MCF 10A (cell line): ENCODE measurements at places on chromosomes 12 and 14.
A peak's percentile ranks its signal among the peaks of the same experiment; 100 is the strongest.

- DNase-seq = no peak
Observed at GRCh38 chr14:103872481-103873113, 25.2 kb upstream of the PPP1R13B start.

DNA sequence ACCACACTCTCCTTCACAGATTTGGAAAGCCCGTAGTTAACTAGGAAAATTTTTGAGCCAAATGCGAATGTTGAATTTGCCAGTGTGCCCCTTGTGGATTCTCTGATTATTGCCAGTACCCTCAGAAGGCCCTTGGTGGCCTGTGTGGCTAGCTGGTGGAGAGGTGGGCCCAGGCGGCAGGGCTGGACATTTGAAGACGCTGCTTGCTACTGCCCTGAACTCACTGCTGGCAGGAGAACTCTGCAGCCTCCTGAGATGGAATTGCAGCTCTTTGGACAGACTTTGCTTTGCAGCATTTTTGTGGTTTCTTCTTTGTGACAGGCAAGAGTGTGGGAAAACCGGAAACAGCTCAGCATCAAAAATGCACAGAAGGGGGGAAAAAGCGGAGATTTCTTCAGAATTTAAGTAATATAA lies 97.6 kb downstream of the TGFB3 start:
- DNase-seq = peak; percentile 66

GRCh38 chr12:4014858-4015224 lies 141.6 kb upstream of the PARP11 start:
- DNase-seq = no peak

GRCh38 chr12:53225635-53226424 lies 6.2 kb downstream of the RARG start:
- DNase-seq = peak; percentile 27

DNA sequence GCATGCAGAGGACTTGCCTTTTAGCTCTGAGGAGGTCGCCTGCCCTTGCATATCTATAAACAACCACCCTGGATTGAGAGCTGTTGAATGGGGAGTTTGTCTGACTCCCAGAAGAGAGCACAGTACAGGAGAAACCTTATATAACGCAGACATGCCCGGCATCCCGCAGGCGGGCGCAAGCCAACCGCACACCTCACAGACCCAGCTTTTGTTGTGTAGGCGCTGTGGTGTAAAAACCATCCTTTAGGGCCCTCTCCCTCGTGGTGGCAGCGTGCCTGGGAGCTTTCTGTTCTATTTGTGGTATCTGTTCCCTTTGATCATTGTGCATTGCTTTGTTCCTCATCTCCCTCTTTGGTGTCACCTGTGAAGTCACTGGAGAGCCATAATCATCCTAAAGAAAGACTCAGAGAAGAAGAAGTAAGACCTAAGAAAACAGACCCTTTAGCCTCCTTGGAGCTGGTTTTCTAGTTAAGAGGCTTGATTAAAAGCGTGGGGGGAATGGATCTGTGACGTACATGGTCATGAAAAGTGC lies 77.7 kb downstream of the ETV6 start:
- DNase-seq = no peak

DNA sequence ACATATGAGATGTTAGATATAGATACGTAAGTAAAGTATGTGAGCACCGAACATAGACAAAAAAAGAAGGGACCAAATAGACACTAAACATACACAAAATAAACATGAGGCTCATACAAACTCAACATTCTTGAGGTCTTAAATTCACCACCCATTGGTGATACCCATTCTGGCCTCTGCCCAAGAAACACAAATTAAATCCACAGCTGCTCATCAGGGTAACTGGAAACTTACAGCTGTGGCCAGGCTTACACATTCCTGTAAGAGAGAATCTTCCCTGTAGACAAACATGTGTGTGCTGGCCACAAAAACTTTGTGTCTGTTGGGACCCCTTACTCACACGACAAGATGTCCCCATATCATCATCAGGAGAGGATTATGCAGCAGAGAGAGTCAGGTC lies 22.4 kb downstream of the MAGOHB start:
- no peak for DNase-seq

DNA sequence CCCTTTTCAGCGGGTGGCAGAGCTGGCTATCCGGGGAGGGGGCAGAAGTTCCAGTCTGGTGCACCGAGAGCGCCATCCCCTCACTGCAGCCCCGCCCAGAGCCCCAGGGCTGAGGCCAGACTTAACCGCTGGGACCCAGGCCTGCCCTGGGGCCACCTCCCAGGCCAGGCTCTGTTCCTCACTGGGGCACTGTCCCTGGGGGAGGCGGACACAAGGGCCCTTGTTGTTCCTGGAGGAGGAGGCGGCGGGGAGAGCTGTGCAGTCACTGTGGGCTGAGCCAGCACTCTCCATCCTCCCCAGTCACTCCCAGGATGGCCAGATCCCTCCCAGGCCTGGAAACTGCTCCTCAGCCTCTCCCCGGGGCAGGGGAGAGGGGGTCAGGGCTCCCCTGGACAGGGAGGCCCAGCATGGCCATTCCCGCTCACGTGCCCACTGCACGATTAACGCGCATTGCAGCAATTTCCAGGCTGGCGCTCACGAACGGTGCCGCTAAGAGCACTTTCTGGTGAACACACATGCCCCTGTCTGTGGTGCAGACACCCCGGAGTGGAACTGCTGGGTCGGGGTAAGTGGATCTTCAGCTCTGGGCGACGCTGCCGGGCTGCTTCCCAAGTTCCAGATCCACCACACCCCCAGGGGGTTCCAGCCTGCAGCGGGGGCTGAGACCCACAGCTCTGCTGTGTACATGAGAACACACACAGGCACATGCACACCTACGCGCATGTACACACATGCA lies 89.8 kb upstream of the SFSWAP start:
- no peak for DNase-seq

GRCh38 chr12:76186131-76186906 lies 101.8 kb upstream of the NAP1L1 start:
- no peak for DNase-seq

DNA sequence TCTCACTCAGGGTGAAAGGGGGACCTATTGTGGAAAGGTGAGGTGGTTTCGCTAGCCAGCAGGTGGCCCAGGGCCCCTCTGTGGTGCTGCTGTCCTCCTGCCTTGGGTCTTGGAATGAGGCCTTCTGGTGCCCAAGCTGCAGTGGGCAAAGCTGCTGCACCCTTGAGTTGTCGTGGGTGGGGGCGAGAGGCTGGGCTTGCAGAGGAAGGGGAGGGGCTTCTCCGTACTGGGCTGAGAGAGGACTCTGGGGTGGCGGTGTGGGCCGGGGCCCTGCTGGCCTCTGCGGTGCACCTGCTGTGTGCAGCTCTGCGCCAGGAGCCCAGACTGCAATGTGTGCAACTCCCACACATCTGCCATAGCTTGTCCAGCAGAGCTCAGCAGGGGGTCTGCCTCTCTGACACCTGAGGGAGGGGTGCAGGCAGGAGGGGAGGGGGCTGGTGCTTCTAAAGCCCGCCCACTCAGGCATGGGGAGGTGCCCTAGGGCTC lies 145.8 kb downstream of the KIF26A start:
- no peak for DNase-seq

DNA sequence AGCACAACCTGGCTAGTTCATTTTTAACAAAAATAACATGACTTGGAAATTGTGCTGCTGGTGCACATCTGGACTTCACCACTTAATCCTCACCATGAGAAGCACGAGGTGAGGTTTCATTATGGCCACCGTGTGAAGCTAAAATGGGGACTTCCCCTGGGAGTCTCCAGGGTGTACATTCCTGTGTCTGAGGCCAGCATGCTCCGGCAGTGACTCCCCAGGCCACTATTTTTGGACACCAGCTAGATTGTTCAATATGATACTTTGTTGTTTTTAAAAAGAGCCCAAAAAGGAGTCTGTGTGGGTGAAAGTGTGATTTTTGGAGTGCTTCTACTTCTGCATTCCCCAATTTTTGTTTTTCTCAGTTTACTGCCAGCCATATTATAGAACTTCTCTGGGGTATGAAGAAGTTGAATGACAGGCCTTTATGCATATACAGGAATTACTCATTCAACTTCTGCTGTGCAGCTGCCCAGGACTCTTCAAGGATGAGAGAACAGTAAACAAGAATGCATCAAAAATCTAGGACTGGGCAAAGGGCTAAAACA lies 16.9 kb upstream of the AICDA start:
- peak; percentile 22 for DNase-seq

DNA sequence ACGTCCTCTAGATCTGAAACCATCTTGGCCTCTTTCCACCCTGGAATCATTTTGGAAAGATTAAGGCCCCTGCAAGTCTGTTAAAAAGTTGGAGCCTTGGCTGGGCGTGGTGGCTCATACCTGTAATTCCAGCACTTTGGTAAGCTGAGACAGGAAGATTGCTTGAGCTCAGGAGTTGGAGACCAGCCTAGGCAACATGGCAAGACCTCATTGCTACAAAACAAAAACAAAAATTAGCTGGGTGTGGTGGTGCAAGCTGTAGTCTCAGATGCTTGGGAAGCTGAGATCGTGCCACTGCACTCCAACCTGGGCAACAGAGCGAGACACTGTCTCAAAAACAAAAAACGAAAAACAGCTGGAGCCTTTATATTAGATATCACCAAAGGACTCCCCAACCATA lies 10.9 kb upstream of the ABCD4 start:
- DNase-seq = no peak

DNA sequence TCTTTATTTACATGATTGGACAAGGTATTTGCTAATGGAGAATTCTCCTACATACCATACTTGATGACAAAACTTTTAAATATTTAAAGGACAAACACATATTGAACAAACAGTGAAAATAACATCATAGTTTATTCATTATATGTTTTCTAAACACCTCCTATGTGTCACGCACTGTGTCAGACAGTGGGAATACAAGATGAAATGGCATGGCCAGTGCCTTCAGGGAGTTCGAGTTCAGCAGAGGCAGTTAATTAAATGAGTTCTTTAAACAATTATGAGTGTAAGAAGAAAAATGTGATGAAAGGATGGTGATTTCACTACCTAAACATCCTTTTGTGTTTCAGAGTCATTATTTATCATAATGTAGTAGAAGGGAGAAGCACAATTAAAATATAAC lies 159.8 kb downstream of the KCNH5 start:
- DNase-seq = no peak
